ENCODE measurements at places on chromosomes 1 and 21.

GRCh38 chr1:32903991-32904785 is 3.0 kb upstream of the TMEM54 start:
- no peak for DNase-seq

GRCh38 chr1:21270086-21270689 is 20.1 kb downstream of the ECE1 start:
- DNase-seq = peak; percentile 71

- DNase-seq = no peak
Measured at GRCh38 chr1:17927952-17928351, 172.8 kb downstream of the ACTL8 start.

DNA sequence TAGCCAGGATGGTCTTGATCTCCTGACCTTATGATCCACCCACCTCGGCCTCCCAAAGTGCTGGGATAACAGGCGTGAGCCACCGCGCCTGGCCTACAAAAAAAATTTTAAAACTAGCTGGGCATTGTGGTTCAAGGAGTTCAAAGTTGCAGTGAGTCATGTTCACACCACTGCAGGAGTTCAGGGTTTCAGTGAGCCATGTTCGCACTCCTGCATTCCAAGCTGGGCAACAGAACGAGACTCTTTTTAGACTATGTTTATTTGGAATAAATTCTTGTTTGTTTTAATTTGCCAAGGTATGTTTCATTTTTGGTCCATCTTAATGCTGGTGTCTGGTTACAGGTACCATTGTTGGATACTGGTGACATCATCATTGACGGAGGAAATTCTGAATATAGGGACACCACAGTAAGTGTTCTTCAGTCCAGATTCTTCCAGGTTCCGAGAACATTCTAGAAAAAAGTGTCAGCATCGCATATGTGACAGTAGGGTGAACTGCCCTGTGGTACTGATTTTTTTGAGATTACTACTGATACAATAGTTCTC is 3.9 kb downstream of the PGD start:
- DNase-seq = no peak

GRCh38 chr21:29939104-29939923 is 482 bp downstream of the GRIK1 start:
- DNase-seq = no peak

DNA sequence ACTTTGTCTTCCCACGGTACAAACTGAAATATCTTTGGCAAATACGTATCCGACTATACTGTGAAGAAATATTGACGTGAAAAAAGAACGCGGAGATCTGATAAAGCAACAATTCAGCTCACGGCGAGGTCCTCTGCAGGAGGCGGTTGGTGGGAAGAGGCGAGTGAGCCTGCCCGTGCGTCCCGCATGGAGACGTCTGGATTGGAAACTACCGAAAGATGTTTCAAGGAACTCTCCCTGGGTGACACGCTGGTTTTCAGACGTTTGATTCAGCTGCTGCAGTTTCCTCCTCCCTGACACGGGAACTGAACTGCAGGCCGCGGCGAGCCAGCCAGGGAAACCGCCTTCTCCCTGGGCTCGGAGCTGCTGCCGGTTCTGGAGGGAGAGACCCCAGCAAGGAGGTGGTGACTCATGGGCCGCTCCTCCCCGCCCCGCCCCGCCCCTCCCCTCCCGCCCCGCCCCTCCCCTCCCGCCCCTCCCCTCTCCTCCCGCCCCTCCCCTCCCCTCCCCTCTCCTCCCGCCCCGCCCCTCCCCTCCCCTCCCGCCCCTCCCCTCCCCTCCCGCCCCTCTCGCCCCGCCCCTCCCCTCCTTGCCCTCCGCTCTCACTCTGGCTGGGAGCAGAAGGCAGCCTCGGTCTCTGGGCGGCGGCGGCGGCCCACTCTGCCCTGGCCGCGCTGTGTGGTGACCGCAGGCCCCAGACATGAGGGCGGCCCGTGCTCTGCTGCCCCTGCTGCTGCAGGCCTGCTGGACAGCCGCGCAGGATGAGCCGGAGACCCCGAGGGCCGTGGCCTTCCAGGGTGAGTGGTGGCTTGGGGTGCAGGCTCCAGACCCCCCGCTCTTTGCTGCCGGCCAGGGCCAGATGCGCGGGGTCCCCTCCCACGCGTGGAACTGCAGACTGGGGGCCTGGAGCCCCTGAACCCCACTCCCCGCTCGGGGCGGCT is at the start of gene COL6A1:
TSS of gene COL6A1 (plus strand) at position 620 of the 941 bp plus-strand sequence. CDS start at position 701, 81 bp downstream.
- DNase-seq = peak; percentile 74

- no peak for DNase-seq
Measured at GRCh38 chr1:100931716-100932115, 35.8 kb downstream of the SLC30A7 start.

Data from 8988T (cell line).